ENCODE measurements at places on chromosomes 3 and 15.

- DNase-seq: no peak
Observed at GRCh38 chr3:169769287-169770181, at the start of gene ACTRT3. TSS of gene ACTRT3 (minus strand) at chr3:169769561. CDS start at chr3:169769520, 41 bp downstream.

DNA sequence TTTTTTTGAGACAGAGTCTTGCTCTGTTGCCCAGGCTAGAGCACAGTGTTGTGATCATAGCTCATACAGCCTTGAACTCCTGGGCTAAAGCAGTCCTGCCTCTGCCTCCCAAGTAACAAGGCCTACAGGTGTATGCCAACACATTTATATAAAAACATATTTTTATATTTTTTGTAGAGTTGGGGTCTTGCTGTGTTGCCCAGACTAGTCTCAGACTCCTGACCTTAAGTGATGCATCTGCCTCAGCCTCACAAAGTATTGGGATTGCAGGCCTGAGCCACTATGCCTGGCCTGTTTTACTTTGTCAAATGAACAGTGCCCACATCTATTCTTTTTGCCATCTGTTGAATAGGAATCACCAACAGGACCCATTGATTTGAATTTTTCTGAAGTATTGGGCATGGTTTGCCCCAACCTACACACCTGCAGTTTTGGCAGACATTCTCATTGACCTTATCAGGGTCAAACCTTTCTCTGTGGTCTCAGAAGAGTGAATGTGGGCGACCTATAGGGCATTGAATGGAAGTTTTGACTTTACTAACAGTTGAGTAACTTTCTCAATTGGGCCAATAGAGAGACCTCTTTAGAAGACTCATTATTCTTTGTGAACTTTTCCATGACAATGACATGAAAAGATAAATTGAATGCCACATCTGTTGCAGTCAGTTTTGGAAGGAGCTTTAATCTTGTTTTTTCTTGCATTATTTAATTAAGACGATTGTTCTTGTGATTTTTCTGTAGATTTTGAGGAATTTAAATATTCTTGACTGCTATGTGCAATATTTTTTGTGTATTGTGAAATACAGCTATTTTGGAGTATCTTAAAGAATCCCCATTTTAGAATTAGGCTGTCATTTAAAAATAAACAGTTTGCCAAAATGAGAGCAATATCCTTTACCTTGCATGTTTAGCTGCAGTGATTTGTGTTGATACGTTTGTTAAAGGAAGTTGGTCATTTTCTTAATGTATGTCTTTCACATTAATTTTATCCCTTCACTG is 2.7 kb downstream of the IREB2 start:
- no peak for DNase-seq

DNA sequence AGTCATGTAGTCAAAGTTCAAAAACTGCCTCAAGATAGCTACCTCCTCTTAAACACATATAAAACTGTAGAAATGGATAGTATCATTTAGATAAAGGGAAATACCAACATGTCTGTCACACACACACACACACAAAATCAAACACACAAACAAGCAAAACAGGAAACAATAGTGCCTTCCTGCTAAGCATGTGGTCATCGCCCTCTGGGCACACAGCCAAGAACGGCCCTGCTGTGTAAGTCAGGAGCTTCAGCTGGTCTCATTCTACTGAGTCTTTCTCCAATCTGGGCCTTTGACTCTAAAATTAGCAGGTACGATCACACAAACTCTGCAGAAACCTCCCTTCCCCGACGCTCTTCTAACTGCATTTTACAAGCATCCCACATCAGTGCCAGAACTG is 272.2 kb upstream of the CHRNA7 start:
- DNase-seq: no peak

DNA sequence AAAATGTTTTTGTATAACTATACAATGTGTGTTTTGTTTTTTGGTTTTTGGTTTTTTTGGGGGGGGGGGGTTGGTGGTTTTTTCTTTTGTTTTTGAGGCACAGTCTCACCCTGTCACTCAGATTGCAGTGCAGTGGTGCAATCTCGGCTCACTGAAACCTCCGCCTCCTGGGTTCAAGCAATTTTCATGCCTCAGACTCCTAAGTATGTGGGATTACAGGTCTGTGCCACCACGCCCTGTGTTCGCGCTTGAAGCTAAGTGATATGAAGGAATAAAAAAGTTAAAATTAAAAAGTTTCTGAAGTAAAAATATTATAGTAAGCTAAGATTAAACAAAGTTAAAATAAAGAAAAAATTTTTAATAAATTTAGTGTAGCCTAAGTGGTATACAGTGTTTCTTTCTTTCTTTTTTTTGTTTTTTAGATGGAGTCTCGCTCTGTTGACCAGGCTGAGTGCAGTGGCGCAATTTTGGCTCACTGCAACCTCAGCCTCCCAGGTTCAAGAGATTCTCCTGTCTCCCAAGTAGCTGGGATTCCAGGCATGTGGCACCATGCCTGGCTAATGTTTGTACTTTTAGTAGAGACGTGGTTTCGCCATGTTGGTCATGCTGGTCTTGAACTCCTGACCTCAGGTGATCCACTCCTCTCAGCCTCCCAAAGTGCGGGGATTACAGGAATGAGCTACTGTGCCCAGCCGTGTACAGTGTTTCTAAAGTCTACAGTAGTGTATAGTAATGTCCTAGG is 53.9 kb upstream of the TEX55 start:
- no peak for DNase-seq

GRCh38 chr15:52642386-52643361 is 36.5 kb downstream of the ATOSA start:
- no peak for DNase-seq

- DNase-seq: no peak
Observed at GRCh38 chr3:134231131-134231530, 19.5 kb downstream of the RYK start.

Data from stimulated activated CD8-positive, alpha-beta memory T cell treated with anti-CD3 and anti-CD28 coated beads, Interleukin-4, amount 100 ng/mL, for 4 hours (primary cell).